ENCODE measurements at places on chromosomes 2 and 18.

- no peak for DNase-seq
These were observed 336.3 kb downstream of the AGPS start for GRCh38 chr2:177728920-177729319.

DNA sequence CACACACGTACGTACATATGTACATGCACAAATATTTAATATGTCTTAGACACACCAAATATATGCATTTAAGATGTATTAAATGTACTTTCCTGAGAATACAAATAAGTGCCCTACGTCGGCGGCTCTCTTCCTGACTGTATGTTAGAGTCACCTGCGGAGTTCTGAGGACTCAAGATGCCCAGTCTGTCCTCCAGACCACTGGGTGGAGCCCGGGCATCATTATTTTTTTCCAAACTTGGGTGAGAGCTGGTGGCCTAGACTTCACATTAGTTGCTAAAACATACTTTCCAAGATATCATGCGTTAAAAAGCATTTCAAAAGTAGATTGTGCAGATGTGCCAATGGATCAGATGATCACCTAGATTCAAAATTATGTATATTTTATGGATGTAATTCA is 2.9 kb downstream of the IL18R1 start:
- no peak for DNase-seq

DNA sequence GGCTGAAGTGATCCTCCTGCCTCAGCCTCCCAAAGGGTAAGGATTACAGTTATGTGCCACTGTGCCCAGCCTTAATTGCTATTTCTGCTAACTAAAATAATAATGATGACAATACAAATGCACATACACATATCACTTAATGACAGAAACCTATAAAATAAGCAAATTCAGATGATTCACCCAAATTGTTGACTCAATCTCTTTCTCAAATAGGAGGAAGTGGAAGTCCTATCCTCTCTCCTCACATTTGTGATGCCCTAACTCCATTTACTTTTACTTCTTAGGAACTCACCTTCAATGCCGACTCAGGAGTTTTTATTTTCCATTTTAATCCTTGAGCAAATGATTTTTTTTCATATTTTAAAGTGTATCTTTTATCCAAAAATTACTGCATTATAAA is 24.5 kb upstream of the RAPH1 start:
- no peak for DNase-seq

DNA sequence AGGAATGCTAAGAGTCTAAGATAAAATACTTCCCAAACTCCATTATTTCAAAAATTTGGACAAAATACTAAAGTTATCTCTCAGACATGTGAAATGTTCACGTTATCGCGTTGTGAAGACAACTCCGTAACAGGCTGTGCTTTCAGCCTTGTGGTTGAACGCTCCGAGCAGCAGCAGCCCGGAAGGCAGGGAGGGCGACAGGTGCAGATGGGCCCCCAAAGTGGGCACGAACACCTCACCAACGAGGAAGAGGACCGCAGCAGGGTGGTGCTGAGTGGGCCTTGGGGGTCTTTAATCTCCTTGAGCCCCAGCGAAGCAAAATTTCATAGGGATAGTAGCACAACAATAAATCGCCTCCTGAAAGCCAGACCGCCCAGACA is 1.0 kb upstream of the FAM110C start:
- no peak for DNase-seq

GRCh38 chr2:189191766-189192165 is 12.2 kb upstream of the COL5A2 start:
- DNase-seq = no peak

Measured in amniotic stem cell (primary cell).